ENCODE measurements at places on chromosomes 4 and X. TPM values are rescaled to one million over a fixed set of nuclear protein-coding genes. Genes with fewer than 3 reads are reported as not detected.

The CENPVL2 gene
- 2.8 TPM for total RNA-seq

DNA sequence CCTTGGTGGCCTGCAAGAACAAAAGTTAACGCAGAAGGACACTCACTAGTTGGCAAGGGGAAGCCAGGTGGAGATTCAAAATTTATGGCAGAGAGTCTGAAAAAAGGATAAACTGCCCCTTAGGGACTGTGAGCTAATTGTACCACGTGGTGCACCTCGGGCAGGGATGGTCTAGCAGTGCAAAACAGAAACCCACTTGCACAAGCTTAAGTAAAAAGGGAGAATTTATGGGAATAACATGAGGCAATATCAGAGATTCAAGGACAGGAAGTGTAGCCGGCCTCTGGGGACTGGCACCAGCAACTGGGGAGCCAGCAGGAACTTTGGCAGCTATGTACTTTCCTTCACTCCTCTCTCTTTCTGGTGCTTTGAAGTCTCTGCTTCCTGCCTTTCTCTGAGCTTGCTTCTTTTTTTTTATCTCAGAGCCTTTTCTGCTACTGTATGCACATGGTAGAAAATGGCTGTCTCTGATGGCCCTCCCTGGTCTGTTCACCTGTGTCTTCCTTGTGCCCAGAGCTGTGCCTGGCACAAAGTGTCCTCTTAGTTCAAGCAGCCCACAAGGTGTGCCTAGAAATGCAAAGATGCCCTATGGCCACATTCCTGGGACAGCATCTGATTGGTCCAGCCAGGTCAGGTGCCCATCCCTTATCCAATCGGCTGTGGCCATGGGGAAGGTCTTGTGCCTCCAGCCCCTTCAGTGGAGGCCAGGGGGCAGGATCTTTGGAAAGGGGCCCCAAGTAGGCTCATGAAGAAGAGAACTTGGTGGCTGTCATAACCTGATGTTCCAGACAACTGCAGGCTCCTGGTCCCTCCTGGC, 114.8 kb upstream of the ATP6AP2 start:
- DNase-seq, result no peak

DNA sequence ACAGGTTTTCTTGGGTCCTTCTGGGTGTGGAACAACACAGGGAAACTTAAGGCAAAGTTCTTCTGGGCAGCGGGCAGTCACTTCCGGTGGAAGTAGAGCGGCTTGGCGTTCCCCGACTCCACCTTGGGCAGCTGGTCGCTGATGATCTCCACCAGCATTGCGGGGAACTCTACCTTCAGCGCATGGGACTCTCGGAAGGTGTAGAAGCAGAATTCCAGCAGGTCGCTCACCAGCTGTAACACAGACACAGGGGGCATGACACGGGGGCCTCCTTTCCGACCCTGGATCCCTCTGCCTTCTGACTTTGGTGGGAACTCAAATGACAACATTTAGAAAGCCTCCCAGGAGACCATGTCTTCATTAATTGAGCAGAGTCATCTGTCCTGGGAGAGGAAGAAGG, 349.4 kb downstream of the ARHGAP10 start:
- no peak for DNase-seq

DNA sequence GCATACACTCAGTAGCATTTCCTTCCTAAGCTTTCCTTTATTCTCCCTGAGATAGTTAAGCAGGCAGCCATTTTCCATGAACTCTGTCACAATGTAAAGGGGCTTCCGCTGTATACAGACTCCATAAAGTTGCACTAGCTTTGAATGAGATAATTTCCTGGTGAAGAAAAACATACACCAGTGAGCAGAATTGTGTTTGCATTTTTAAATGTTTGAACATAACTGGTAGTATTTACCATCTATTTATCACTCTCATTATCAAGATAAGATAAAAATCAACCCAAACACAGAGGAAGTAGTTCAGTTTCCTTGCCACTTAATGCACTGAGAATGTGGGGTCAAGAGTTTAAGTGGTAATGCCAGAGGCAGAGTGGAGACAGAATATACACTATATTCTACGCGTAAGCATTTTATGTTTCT, 54.1 kb downstream of the TXK start:
- no peak for DNase-seq

The MAGEE1 gene
- 4.2 TPM for total RNA-seq

- DNase-seq, result no peak
Observed at GRCh38 chr4:184432127-184432922, 42.0 kb downstream of the IRF2 start.

DNA sequence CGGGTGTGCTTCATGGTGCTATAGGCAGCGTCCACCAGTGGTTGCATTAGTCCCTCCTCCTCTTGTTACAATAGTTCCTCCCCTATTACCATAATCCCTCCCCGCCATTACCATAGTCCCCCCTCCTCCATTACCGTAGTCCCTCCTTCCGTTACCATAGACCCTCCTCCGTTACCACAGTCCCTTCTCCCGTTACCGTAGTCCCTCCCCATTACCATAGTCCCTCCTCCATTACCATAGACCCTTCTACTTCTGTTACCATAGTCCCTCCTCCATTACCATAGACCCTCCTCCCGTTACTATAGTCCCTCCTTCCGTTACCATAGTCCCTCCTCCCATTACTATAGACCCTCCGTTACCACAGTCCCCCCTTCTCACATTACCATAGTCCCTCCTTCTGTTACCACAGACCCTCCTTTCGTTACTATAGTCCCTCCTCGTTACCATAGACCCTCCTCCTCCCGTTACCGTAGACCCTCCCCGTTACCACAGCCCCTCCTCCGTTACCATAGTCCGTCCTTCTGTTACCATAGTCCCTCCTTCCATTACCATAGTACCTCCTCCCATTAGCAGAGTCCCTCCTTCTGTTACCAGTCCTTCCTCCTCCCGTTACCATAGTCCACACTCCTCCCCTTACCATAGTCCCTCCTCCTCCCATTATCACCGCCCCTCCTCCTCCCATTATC, 129.6 kb downstream of the DHRSX start:
- peak; percentile 70 for DNase-seq

The GPR119 gene
- not detected for total RNA-seq

The PPARGC1A gene
- 1.2 TPM for total RNA-seq

DNA sequence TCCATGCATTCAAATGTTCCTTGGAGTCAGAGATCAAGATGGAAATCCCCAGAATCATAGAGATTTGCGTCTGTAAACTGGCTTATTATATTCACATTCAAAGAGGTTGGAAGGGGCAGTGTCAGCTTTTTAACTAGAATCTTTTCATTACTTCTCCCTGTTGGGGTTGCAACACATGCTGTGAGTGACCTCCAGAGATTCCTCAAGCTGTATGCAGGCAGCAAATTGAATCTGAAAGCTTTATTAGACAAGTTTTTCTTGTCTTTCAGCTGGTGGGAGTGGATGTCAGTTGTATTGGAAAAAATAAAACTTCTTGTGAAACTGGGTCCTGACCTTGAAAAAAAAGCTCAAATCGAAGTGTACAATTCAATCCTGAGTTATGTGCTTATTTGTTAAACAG, 736.5 kb upstream of the FTHL17 start:
- no peak for DNase-seq

DNA sequence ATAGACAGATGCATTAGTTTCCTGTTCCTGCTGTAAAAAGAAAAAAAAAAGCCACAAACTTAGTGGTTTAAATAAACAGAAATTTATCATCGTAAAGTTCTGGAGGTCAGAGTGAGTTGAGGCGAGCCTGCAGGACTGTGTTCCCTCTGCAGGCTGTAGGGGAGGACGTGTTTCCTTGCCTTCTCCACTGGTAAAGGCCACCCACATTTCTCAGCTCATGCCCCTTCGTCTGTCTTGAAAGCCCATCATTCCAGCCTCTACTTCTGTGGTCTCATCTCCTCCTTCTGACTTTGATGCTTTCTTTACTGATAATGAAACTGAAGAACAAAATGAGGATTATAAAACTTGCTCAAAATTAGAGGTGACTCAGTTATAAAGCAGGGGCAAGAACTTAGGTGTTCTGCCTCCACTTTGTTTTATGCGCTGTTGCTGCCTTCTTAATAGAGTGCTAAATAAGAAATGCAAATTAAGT, 143.0 kb downstream of the STIM2 start:
- DNase-seq, result no peak

- peak; percentile 74 for DNase-seq
Observed at GRCh38 chrX:46796574-46797191, 37.8 kb upstream of the SLC9A7 start.

DNA sequence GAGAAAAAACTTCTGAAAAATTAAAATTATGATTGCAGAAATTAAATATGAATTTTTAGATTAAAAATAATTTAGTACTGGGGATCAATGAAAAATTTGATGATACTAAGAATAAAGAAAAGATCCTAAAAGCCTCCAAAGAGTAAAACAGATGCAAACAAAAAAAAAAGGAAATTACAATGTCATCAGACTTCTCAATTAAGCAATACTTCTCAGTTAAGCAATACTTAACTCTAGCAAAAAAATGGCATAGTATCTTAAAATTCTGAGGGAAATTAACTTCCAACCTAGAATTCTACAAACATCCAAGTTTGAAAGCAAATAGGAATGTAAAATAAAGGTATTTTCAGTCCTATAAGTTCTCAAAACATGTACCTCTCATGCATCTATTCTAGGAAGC, 141.2 kb upstream of the INTU start:
- DNase-seq, result no peak

- DNase-seq, result no peak
Observed at GRCh38 chrX:1700757-1701156, 85.9 kb downstream of the ASMT start.

GRCh38 chr4:145181091-145181501, 707 bp upstream of the OTUD4 start:
- DNase-seq, result no peak

- no peak for DNase-seq
Observed at GRCh38 chr4:188432328-188432727, 293.1 kb downstream of the TRIML1 start.

- no peak for DNase-seq
Observed at GRCh38 chr4:128560754-128561495, 248.6 kb upstream of the JADE1 start.

The NR0B1 gene
- total RNA-seq, result not detected

DNA sequence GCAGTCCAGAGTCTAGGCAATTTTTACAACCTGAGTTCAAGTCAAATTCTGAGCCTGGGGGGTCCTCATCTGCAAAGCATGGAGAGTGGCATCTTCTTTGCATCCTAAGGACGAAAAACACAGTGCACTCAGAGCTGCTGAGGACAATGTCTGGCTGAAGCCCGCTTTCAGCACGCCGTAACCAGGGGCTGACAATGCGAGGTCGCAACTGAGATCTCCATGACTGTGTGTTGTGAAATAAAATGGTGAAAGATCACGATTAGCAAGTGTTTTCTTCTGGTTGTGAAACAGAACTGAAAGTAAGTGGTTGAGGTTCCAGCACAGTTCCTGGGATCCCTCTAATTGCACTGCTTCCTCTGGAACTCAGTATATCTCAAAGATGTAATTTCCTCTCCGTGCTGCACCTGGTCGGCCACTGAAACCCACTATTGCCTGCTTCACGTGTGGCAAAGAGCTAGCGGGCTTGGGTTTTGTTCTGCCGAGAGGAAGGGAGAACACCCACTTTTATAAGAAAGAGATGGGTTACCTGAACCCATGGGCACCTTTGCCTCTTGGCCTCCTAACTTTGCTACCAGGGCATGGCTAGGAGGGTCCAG, 7.7 kb upstream of the F11 start:
- DNase-seq, result no peak

The LUZP4 gene
- not detected for total RNA-seq

DNA sequence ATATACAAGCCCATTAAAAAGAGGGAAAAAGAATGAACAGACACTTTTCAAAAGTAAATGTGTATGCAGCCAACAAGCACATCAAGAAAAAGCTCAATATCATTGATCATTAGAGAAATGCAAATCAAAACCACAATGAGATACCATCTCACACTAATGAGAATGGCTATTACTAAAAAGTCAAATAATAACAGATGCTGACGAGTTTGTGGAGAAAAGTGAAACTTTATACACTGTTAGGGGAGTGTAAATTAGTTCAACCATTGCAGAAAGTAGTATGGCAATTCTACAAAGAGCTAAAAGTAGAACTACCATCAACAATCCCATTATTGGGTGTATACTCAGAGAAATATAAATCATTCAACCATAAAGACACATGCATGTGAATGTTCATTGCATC, 203.0 kb downstream of the ARAP2 start:
- no peak for DNase-seq

- no peak for DNase-seq
Observed at GRCh38 chr4:145703850-145704497, 24.0 kb downstream of the C4orf51 start.

DNA sequence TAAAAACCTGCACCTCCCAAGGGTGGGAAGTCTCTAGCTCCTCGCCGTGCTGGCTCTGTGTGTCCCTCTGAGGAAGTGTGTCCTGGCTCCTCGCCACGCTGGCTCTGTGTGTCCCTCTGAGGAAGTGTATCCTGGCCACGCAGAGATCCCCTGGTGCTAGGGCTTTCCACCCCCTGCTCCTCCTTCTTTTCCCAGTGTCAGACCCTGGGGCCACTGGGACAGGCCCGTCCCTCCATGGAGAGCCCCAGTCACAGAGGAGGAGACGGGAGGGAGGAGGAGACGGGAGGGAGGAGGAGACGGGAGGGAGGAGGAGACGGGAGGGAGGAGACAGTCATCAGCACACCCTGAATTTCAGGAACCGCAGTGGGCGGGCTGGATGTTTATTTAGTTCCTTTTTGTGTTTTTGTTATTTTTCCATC, 53.8 kb upstream of the HGFAC start:
- no peak for DNase-seq

DNA sequence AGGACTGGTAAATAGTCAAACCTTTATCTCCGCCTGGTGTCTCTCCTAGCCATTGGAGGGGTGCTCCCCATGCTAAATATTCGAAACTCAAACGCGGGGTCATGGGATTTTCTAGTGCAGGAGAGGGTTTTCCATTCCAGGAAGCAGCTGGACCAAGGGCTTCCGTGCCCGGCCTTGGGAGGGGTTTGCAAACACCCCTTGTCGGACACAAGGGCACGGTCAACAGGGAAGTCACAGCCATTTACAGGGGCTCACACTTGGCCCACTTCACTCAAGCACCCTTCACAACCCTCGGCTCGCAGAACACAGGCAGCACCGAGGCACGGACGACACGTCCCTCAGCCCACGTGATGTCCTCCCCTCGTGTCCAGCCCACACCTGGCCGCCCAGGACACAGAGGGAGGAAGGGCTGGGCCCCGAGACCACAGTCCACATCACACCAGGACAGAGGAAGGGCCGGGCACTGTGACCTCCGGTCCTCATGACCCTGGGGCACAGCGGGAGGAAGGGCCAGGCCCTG, 10.3 kb upstream of the PLCXD1 start:
- peak; percentile 59 for DNase-seq

DNA sequence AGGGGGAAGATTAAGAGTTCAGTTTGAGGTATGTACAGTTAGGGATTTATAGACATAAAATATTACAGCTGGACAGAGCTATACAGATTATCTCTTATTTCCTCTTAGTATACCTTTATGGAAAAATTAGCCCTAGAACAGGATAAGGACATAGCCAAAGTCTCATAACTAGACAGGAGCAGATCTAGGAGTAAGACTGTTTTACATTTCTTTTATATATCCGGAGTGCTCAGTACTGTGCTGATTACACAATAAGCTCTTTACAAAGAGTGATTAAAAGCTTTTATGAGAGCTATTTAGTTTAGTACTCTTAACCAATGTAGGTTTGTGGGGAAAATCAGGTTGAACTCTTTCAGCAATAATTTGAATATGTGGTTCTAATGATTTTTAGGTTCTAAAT, 105.8 kb downstream of the TBX22 start:
- no peak for DNase-seq

- DNase-seq, result no peak
Observed at GRCh38 chrX:29348288-29348687, 761.0 kb downstream of the IL1RAPL1 start.

- DNase-seq, result no peak
Observed at GRCh38 chr4:39596971-39597370, 41.7 kb downstream of the SMIM14 start.

The UGT2B28 gene
- total RNA-seq, result not detected

- no peak for DNase-seq
Observed at GRCh38 chr4:108783665-108784463, 21.0 kb upstream of the ETNPPL start.

The FAT1 gene
- total RNA-seq, result 157 TPM
